ENCODE measurements at places on chromosomes 1 and 21.

DNA sequence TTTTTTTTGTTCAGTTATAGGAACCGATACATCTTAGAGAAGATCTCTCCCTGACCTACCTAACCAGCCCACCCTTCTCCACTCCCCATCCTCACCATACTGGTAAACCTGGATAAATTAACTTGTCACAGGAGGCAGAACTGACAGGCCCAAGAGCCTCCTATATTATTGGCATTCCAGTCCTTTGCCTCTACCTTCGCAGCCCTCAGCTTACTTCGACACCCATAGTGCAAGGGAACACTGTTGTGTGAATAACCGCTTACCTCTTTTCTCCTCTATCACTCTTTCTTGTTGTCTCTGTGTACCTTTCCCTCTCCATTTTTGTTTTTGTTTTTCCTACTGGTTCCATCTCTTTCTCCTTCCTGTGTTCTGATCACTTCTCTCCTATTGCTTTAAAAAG, 58.7 kb downstream of the CDC14A start:
- H3K4me1 ChIP-seq = peaks cover 14% of the 10 kb centered on the region
- H3K27ac ChIP-seq = no peak overlapping the region
- no peaks in the 10 kb centered on the region for H3K36me3 ChIP-seq
- H3K27me3 ChIP-seq = no peaks in the 10 kb centered on the region

GRCh38 chr1:237478842-237479241, 411.9 kb downstream of the ZP4 start:
- H3K36me3 ChIP-seq = no peaks in the 10 kb centered on the region
- no peaks in the 10 kb centered on the region for H3K4me1 ChIP-seq
- no peaks in the 10 kb centered on the region for H3K27me3 ChIP-seq
- DNase-seq = no peak

DNA sequence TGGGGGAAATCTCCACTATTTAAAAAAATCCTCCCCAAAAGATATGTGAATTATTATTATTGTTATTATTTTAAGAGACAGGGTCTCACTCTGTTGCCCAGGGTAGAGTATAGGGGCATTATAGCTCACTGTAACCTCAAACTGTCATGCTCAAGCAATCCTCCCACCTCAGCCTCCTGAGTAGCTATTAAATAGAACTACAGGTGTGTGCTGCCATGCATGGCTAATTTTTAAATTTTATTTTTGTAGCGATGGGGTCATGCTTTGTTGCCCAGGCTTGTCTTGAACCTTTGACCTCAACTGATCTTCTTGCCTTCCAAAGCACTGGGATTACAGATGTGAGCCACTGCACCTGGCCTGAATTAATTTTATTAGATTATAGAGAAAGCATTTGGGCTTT, 116.8 kb downstream of the RABGAP1L start:
- no peaks in the 10 kb centered on the region for H3K4me1 ChIP-seq
- H3K27ac ChIP-seq = no peak overlapping the region
- H3K4me3 ChIP-seq = no peak overlapping the region
- no peak for DNase-seq
- peaks cover 2% of the 10 kb centered on the region for H3K36me3 ChIP-seq
- H3K27me3 ChIP-seq = no peaks in the 10 kb centered on the region

GRCh38 chr1:201192261-201192788, 1.7 kb downstream of the IGFN1 start:
- peaks cover 5% of the 10 kb centered on the region for H3K27me3 ChIP-seq
- no peak overlapping the region for H3K4me3 ChIP-seq
- H3K27ac ChIP-seq = no peak overlapping the region
- DNase-seq = no peak

DNA sequence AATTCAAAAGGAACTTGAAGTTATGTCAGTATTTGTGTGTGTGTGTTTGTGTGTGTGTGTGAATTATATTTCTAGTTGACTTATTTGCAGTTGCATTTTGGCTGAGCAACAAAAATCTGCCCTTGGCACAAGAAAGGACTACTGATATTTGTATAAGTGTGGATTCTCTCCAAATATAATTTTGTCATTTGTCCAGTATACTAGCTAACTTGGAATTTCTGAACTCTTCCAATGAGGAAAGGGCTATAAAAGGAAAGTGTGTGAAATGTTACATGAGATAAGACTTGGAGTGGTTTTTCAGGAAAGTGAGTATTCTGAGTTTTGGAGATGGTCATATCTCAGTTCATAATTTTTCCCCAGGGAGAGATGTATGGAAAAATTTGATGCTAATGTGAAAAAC, 1384.1 kb upstream of the B3GALT2 start:
- H3K4me1 ChIP-seq = no peaks in the 10 kb centered on the region
- no peaks in the 10 kb centered on the region for H3K36me3 ChIP-seq
- H3K27me3 ChIP-seq = no peaks in the 10 kb centered on the region
- H3K27ac ChIP-seq = no peak overlapping the region
- H3K4me3 ChIP-seq = no peak overlapping the region

GRCh38 chr1:211493876-211494653, 2.1 kb upstream of the RD3 start:
- no peak overlapping the region for H3K27ac ChIP-seq
- no peaks in the 10 kb centered on the region for H3K4me1 ChIP-seq
- no peaks in the 10 kb centered on the region for H3K36me3 ChIP-seq
- no peak overlapping the region for H3K4me3 ChIP-seq

GRCh38 chr1:109802136-109802900, 38.6 kb upstream of the EPS8L3 start:
- H3K4me3 ChIP-seq = no peak overlapping the region
- no peaks in the 10 kb centered on the region for H3K27me3 ChIP-seq
- no peak for DNase-seq
- no peaks in the 10 kb centered on the region for H3K4me1 ChIP-seq
- H3K36me3 ChIP-seq = no peaks in the 10 kb centered on the region
- H3K27ac ChIP-seq = no peak overlapping the region

- H3K36me3 ChIP-seq = peaks cover 3% of the 10 kb centered on the region
- H3K27me3 ChIP-seq = no peaks in the 10 kb centered on the region
- H3K4me1 ChIP-seq = peaks cover 6% of the 10 kb centered on the region
- no peak for DNase-seq
- H3K4me3 ChIP-seq = no peak overlapping the region
Measured at GRCh38 chr1:201880928-201881571, 7.6 kb upstream of the SHISA4 start.

DNA sequence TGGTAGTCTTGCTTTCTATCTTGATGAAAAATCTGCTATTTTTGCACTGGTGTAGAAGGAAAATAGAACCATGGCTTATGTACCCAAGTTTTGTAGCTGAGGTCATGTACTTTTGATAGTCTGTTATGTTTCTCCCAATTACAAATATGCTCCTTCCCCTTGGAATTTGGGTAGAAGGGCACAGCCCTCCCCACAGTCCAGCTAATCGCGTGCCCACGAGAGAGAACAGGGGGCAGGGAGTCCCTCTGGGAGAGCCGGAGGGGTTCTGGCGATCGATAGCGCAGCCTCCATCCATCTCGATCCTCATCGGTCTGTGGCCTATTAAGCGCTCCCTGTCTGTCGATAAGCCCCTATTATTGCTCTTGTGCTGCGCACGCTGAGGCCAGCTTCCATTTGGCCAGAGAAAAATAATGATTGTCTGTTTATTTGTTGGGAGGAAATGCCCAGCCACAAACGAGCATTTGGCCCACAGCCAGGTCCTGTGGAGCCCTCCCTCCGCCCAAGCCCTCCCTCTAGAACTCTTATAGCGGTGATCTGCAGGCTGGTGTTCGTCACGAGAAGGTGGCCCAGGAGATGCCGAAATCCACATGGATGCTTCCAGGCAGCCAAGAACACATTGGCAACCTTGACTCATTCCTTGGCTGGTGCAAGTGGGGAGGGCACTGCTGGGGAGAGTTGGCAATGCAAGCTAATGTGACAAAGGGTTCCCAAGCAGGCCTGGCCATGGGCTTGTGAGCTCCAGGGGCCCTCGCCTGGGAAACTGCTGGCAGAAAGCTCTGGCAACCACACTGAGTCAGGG, 134.7 kb upstream of the TNR start:
- H3K27me3 ChIP-seq = peaks cover 11% of the 10 kb centered on the region
- no peak overlapping the region for H3K4me3 ChIP-seq

DNA sequence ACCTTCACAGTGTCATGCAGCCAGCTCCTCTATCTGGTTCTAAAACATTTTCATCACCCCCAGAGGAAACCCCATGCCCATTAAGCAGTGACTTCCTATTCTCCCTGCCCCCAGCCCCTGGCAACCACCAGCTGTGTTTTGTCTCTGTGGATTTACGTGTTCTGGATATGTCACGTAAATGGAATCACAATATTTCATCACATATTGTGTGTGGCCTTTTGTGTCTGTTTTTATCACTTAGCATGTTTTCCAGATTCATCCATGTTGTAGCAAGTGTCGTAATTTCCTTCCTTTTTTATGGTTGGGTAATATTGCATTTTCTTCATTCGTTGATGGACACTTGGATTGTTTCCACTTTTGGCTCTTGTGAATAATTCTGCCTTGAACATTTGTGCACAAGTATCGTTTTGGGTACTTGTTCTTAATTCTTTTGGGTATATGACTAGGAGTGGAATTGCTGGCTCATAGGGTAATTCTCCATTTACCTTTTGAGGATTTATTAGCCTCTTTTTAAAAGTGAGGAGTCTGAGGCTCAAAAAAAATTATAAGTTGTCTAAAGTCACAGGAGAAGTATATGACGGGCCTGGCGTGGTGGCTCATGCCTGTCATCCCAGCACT, 127.0 kb downstream of the MRPS6 start:
- no peak overlapping the region for H3K27ac ChIP-seq
- peaks cover 6% of the 10 kb centered on the region for H3K4me1 ChIP-seq
- H3K36me3 ChIP-seq = no peaks in the 10 kb centered on the region
- H3K27me3 ChIP-seq = peaks cover under 1% of the 10 kb centered on the region
- no peak overlapping the region for H3K4me3 ChIP-seq
- DNase-seq = no peak

- no peaks in the 10 kb centered on the region for H3K27me3 ChIP-seq
- H3K4me3 ChIP-seq = no peak overlapping the region
- H3K4me1 ChIP-seq = no peaks in the 10 kb centered on the region
- DNase-seq = no peak
- H3K36me3 ChIP-seq = no peaks in the 10 kb centered on the region
Measured at GRCh38 chr1:7535016-7535415, 236.1 kb upstream of the VAMP3 start.

DNA sequence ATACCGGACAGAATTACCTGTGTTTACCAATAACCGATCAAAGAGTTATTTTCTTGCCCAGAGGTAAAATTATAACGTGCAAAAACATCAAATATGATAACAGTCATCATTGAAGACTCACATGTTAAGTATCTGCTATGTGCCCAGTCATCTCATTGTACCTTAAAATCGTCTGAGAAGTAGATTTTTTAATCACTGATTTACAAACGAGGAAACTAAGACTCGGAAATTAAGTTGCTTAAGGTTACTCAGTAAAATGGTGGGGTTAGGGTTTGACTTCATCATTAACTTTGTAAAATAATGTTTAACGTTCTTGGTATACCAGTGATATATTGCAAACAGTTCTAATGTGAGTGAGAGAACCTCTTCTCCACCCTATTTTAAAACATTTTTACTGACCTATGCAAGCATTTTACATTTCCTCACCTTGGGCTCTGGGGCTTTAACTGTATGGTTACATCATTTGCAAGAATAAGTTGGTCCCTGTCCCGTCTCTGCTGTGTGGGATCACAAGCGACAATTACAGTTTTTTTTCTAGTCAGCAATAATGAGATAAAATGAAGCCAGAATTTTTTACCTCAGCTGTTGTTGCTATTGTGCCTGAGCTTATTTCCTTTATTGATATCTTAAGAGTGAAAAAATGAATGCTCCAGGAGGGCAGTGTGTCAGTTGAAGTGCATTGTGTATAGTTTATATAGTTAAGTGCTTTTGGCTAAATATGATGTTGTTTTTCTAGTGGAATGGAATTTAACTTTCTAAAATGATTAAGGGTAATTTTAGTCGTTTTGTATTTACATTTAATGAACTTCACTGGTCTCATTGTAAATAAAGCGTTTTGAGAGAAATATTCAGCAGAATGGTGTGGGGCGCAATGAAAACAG, 2.7 kb downstream of the RPRD2 start:
- H3K4me3 ChIP-seq = peak overlapping the region; percentile 95
- DNase-seq = peak; percentile 38
- peak overlapping the region; percentile 75 for H3K27ac ChIP-seq

DNA sequence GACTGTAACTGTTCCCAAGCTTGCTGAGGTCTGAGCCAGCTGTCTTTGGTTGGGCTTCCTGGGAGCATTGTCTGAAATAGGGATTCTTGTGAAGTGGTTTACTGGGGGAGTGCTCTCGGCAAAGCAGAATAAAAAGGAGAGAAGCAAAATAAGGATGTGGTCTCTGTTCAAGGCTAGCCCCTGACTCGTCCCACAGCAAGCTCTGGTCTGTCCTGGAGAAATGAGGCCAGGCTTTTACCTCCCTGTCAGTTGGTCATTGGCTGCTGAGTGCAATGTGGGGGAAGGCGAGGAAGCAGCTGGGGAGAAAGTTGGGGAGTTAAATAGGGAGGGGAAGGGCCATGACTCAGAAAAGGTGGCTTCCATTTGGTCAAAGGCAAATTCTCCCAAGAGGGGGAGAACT, 303.9 kb upstream of the DUSP10 start:
- no peaks in the 10 kb centered on the region for H3K36me3 ChIP-seq
- DNase-seq = no peak
- H3K4me3 ChIP-seq = no peak overlapping the region
- H3K27ac ChIP-seq = no peak overlapping the region
- H3K27me3 ChIP-seq = no peaks in the 10 kb centered on the region
- H3K4me1 ChIP-seq = no peaks in the 10 kb centered on the region

GRCh38 chr1:23624440-23624839, 65.1 kb upstream of the ID3 start:
- no peak for DNase-seq
- H3K36me3 ChIP-seq = no peaks in the 10 kb centered on the region
- no peak overlapping the region for H3K4me3 ChIP-seq
- no peak overlapping the region for H3K27ac ChIP-seq

DNA sequence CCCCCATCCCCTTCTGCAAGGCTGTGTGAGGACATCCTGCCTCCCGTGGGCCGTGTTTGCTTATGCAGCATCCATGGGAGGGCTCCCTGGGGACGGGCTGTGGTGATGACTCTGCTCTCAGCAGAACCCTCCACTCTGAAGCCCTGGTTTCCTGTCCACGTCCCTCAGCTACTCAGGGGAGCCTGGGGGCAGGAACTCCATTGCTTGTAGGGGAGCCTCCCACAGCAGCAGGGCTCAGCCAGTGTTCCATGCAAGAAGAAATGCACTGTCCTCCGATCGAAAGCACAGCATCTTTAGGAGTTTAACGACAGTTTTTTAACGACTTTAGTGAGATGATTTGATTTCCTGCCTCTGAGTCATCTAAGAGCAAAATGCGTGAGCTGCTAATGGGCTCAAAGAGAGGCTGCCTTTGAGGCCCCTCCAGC, 8.3 kb upstream of the KCNAB2 start:
- H3K36me3 ChIP-seq = no peaks in the 10 kb centered on the region
- DNase-seq = no peak
- H3K27ac ChIP-seq = no peak overlapping the region
- H3K4me1 ChIP-seq = no peaks in the 10 kb centered on the region

Data from endothelial cell of umbilical vein (primary cell).